ENCODE measurements at places on chromosomes 4 and X. TPM values are rescaled to one million over a fixed set of nuclear protein-coding genes. Genes with fewer than 3 reads are reported as not detected.

Gene ARR3
- total RNA-seq: not detected

Gene PRMT9
- 9.4 TPM for total RNA-seq

Gene SSX4B
- not detected for total RNA-seq

Gene ZFP92
- 4.5 TPM for total RNA-seq

Gene MID1
- 24.9 TPM for total RNA-seq

Gene PACRGL
- 15.2 TPM for total RNA-seq

Gene GPRASP1
- 5.0 TPM for total RNA-seq

Gene ASMT
- total RNA-seq: not detected

Gene SSX2B
- total RNA-seq: not detected

DNA sequence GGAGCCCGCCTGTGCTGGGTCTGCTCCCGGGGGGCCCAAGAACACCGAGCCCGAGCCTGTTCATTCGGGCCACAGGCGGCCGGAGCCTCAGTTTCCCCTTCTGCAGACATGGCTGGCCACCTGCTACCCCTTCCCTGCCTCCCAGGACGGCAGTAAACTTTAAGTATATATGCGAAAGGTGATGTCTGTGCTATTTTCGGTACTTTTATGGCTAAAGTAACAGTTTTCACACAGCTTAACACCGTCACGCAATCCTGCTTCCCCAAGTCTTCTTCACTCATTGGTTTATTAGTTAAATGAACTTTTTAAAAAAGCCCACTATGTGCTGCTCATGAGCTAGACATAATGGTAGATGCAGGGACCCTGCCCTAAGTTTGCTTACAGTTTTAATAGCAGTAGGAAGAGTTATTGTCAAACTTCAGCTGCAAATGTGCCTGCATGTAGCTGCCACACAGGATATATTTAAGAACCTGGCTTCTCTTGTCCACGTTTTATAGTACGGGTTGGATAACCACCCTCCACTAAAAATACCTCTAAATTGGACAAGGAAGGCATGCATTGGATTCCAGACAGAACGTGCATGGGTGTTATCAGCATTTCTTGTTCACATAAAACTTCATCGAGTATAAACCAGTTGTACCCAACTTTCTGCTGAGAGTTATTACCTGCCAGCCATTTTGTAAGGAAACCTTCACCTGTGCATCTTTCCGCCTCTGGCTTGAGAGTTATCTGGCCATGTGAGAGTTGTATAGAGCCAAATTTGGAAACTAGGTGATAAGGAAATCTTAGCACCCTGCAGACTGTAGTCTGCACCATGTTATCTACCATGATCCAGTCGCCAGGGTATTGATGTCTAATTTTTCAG lies 741 bp downstream of the ANAPC4 start:
- peak; percentile 48 for DNase-seq

- DNase-seq: no peak
These were observed 5.1 kb upstream of the CENPC start for GRCh38 chr4:67550451-67550850.

DNA sequence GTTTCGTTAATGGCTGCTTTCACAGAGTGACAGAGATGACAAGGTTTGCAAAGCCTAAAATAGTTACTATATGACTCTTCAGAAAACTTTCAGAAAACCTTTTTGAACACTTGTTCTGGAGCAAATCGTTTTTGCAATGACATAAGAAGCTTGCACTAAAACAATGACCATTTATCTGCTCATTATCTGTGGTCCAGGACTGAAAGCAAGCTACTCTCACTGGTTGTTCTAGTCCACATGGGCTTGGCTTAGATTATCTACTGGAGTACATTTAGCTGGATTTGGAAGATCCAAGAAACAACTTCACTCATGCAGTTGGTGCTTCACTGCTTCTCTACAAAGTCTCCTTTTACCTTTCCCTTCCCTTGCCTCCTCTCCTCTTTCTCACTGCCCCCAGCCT lies 1836.4 kb upstream of the AGA start:
- DNase-seq: no peak

- DNase-seq: no peak
These were observed 243.0 kb upstream of the FSTL5 start for GRCh38 chr4:162406637-162407365.

DNA sequence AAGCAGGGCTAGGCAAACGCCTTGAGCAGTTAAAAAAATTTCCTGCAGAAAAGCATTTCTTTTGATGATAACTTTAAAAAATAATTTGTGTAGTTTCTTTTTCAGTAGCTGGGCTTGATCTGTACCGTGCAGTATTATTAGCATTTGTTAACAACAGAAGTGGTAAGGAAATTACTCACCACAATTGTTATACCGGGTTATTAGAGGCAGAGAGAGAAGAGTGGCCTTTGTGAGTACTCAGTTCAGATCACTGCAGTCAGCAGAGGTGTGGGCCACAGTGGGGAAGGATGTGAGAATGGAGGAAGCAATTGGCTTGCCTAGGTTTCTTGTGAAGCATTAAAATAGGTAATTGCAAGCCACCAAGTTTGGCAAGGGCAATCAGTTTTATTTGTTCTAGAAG lies 14.3 kb upstream of the IL21 start:
- DNase-seq: no peak

- no peak for DNase-seq
These were observed 72.0 kb upstream of the DHRSX start for GRCh38 chrX:2572740-2573139.

- no peak for DNase-seq
These were observed 100.2 kb upstream of the PGRMC2 start for GRCh38 chr4:128387600-128388351.

DNA sequence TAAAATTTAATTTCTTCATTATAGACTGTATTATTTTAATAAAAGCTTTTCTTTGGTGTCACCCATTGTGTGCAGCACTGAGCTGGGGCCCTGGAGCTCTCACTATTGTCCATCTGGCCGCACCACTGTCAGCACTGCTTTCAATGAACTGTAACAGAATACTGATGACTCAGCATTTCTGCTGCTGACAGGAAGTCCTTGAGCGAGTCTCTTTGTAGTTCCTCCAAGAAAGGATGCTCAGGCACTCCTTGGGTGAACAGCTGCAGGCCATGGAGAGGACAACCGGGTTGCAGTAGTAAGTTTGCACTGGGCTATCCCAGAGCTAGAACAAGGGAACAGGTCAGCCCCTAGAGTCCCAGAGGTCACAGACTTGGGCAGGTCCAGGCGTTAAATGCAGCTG lies 81.6 kb downstream of the SORBS2 start:
- no peak for DNase-seq

GRCh38 chr4:7865533-7865932 lies 74.1 kb downstream of the AFAP1 start:
- no peak for DNase-seq

GRCh38 chr4:76830964-76831703 lies 66.8 kb downstream of the SOWAHB start:
- no peak for DNase-seq

DNA sequence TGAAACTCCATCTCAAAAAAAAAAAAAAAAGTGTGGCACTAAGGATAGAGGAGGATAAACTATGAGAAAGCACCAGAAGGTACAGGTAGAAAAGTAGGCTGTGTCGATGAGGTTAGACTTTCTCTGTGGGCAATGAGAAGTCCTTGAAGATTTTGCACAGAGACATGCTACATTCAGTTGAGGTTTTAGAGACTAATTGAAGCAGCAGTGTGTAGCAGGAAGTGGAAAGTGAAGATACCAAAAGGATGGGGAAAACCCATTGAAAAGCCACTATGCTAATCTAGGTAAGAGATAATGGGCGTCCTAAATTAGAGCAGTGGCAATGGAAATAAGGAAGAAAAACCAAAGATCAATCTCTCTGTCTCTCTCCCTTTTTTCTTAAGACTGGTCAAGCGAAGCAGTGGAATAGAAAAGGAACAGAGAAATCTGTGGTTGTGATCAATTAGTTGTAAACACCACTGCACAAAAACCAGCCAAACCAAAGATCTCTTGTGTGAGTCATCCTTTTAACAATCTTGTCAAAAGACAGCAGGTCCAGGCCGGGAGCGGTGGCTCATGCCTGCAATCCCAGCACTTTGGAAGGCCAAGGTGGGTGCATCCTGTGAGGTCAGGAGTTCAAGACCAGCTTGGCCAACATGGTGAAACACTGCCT lies 3.5 kb downstream of the SPINK2 start:
- no peak for DNase-seq

DNA sequence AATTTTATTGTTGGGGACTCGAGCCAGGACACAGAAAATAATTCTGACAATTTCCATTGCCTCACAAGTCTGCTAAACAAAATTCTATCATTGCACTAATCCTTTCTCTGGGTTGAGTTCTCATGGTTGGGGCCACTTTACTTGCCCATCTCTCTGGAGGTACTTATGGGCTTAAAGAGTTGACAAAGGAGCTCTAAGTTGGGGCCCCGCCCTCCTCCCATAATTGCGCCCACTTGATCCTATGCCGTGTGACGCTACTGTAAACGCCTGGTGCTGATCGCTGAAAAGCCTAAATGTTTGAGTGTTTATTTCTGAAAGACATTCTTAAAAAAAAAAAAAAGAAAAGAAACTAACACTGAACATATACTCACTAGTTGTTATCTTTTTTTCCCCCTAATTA lies 103.0 kb downstream of the TENM3 start:
- no peak for DNase-seq

GRCh38 chrX:24242649-24243175 lies 71.2 kb downstream of the SUPT20HL2 start:
- DNase-seq: no peak

- no peak for DNase-seq
These were observed 52.4 kb upstream of the PRDM8 start for GRCh38 chr4:80144676-80145470.

- no peak for DNase-seq
These were observed 6.0 kb downstream of the GRIA3 start for GRCh38 chrX:123190096-123190495.

DNA sequence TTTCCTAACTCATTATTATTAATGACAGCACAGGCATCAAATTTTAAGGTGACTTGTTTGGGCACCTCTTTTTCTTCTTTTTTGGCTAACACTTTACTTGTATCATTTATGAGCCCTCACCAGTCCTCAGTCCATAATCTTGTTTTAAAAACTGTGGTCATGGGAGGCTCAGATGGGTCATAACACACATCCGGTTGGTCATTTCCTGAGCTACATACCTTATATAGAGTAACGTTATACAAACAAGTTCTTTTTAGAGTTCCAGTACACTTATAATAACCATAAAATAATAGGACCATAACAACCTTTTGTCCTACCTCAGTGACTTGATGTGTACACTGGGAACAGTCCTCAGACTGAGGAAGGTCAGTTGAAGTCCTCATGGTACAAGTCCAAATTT lies 21.1 kb upstream of the PLS3 start:
- DNase-seq: no peak

- DNase-seq: no peak
These were observed 489.9 kb downstream of the INPP4B start for GRCh38 chr4:142356118-142356759.

DNA sequence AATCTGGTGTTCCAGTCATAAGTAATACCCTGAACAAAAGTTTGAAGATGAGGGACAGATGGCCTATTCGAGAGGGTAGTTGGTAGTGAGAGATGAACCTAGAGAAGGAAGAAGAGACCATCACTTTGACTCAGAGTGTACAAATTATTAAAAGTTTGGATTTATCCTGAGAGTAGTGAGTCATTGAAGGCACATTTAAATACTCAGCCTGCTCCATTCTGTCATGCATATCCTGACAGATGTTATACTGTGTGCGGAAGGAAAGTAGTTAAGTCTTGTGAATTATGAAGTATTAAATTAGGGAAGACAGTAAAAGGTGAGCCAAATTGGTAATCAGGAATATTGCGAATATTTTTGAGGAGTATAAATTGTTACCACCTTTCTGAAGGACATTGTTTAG lies 93.1 kb downstream of the KLHL34 start:
- no peak for DNase-seq

GRCh38 chrX:70432936-70433847 lies 10.1 kb downstream of the GDPD2 start:
- no peak for DNase-seq

GRCh38 chrX:52015794-52016193 lies 53.2 kb downstream of the MAGED4B start:
- no peak for DNase-seq

DNA sequence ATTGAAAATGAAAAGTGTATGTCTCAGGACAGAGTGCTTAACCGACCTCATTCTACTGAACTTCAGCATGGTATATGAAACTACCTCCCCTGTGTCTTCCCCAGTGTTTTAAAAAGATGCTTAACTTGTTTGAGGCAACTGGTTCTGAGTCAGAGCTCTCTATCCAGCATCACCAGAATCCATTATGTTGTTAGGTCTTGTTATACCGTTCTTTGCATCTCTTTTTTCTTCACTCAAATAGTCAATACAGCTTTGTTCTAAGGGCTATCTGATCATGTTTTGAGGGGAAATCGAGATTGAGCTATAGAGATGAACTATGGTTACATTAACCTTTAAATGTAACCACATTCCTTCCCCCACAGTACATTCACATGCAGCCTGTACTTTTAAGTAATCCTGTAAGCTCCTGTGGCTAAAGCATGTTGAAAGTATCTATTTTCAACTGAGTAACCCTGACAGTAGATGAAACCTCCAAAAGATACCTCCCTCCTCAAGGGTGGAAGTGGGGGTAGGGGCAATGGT lies 514.4 kb downstream of the RPA4 start:
- DNase-seq: no peak

DNA sequence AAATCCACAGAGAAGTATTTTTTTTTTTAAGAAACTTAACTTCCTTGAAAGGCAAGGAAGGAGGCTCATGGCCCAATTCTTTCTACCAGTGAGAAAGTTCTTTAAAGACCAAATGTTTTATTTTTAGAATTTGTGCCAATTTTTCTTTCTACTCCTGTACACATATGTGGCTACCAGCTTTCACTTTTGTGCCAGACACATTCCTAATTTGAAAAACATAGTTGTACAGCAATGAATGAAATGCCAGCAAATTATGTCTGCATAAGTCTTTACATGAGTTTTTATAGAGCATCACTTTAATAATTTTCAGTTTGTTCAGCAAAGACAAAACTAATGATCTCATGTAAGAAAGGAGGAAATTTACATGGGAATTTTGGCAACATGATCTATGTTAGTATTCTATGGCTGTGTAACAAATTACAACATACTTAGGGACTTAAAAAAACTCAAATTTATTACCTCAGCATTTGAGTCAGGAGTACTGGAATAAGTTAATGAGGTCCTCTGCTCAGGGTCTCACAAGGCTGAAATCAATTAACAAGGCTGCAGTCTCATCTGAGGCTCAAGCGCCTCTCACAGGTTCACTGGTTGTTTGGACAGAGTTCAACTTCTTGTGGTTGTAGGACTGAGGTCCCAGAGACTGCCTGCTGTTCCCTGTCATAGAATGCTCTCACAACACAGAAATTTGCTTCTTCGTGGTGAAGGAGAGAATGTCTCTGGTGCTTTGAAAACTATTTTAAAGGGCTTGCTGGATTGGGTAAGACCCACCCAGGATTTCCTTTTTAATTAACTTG lies 678.2 kb upstream of the FAM241A start:
- no peak for DNase-seq

GRCh38 chrX:133214301-133214700 lies 3.9 kb downstream of the TFDP3 start:
- no peak for DNase-seq

GRCh38 chr4:183639291-183639690 lies 19.7 kb downstream of the RWDD4 start:
- no peak for DNase-seq

- no peak for DNase-seq
These were observed 100.6 kb downstream of the AFF2 start for GRCh38 chrX:148601034-148601433.
